ENCODE measurements at places on chromosomes 6 and 20. TPM values are rescaled to one million over a fixed set of nuclear protein-coding genes. Genes with fewer than 3 reads are reported as not detected.

PSORS1C2 gene
- total RNA-seq = not detected

HIVEP1 gene
- 16.7 TPM for total RNA-seq

PAX1 gene
- total RNA-seq = not detected

TMEM151B gene
- total RNA-seq = not detected

CCM2L gene
- total RNA-seq = not detected

BANF2 gene
- not detected for total RNA-seq

DDX27 gene
- total RNA-seq = 33.2 TPM

CDK5RAP1 gene
- total RNA-seq = 28.1 TPM

MCCD1 gene
- not detected for total RNA-seq

MATN4 gene
- not detected for total RNA-seq

COL12A1 gene
- 502 TPM for total RNA-seq

FAM184A gene
- not detected for total RNA-seq

CTCFL gene
- total RNA-seq = not detected

PNPLA1 gene
- not detected for total RNA-seq

CRISP3 gene
- total RNA-seq = not detected

CST8 gene
- total RNA-seq = not detected

SLC17A5 gene
- total RNA-seq = 27.2 TPM

HUS1B gene
- 0.56 TPM for total RNA-seq

LY6G6F gene
- total RNA-seq = not detected

C20orf204 gene
- 0.18 TPM for total RNA-seq

FAM50B gene
- total RNA-seq = 3.9 TPM

CALHM6 gene
- total RNA-seq = 0.83 TPM

TRIM40 gene
- not detected for total RNA-seq

VGLL2 gene
- total RNA-seq = not detected

SAMD3 gene
- total RNA-seq = 3.1 TPM
